ENCODE measurements at places on chromosomes 13 and 19. TPM values are rescaled to one million over a fixed set of nuclear protein-coding genes. Genes with fewer than 3 reads are reported as not detected.

DNA sequence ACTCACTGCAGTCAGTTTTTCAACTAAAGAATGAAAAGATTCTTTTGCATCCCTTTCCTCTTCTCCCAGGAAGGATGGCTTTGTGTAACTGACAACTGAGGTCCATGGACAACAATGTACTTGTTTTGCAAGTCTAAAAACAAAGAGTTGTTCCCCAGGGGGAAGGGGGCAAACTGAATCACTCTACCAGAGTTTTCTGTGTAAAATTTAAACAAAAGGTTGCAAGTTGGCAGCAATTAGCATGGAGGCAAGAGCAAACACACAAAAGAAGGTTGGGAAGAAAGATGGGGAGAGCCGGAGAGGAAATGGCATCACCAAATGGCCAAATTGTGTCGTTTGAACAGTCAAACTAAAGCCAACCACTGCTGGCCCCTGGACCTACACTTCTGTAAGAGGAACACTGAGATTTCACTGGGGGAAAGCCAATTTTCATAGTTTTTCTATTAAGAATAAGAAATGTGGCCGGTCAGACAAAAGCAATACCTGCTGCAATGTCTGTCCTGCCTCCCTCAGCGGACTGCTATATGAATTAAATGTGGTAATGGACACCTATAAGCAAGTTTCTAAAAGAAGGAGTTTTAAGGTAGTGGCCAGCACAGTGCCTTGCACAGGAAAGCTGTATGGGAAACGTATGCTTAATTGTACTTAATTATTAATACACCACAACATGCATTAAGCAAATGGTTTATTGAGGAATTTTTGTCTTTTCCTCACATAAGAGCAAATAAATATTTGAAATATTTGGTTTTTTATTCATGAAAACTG is 16.1 kb upstream of the SACS start:
- no peak for DNase-seq
- peaks cover 3% of the 10 kb centered on the region for H3K27me3 ChIP-seq
- peaks cover 14% of the 10 kb centered on the region for H3K4me1 ChIP-seq
- H3K4me3 ChIP-seq: no peak overlapping the region
- no peaks in the 10 kb centered on the region for H3K36me3 ChIP-seq

Gene SHISA2
- 15.2 TPM for total RNA-seq

Gene SYCN
- total RNA-seq: not detected

Gene AZU1
- total RNA-seq: 4.8 TPM

DNA sequence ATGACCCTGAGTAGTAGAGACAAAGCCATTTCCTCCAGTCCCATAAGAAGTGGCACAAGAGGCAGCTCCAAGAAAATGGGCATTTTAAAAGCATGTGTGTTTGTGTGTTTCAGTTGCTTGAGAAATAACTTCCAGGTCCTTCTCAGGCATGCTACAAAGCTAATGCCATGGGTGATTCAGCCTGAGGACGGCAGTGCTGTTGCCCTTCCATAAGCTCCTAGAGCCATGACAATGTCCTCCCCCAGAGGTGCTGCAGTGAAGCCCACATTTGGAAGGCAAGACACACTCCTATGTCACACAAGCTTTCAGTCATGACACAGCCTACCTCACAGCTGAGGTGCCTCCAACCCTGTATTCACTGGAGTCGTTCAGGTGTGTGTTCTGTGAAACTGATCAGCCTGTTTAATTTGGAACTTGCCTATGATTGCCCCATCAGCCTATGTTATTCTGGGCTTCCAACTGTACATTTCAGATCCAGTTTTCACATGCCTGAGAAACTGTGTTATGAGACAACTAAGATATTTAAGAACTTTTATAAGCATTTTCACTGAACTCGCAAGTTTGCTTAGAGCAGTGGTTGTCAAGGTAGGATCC is 213.6 kb downstream of the FOXO1 start:
- no peak overlapping the region for H3K4me3 ChIP-seq
- no peak for DNase-seq
- H3K27me3 ChIP-seq: no peaks in the 10 kb centered on the region

DNA sequence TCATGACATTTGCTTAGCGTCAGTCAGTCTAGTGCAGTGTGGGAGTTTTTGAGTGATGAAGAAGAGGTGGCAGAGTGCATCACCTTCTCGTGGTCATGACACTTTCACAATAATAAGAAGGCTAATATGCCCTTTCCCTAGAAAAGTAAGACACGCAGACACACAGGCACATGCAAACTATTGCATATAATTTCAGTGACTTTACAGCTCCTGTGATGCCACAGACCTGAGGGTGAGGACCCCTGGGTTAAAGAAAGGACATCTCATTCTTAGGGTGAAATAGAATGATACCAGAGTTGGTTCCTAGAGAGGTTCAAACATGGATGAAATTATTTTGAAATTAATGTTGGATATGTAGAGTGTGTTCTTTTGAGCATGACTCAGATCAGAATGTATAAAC is 300.3 kb downstream of the GPC5 start:
- H3K4me1 ChIP-seq: no peaks in the 10 kb centered on the region
- no peak for DNase-seq
- no peak overlapping the region for H3K27ac ChIP-seq

DNA sequence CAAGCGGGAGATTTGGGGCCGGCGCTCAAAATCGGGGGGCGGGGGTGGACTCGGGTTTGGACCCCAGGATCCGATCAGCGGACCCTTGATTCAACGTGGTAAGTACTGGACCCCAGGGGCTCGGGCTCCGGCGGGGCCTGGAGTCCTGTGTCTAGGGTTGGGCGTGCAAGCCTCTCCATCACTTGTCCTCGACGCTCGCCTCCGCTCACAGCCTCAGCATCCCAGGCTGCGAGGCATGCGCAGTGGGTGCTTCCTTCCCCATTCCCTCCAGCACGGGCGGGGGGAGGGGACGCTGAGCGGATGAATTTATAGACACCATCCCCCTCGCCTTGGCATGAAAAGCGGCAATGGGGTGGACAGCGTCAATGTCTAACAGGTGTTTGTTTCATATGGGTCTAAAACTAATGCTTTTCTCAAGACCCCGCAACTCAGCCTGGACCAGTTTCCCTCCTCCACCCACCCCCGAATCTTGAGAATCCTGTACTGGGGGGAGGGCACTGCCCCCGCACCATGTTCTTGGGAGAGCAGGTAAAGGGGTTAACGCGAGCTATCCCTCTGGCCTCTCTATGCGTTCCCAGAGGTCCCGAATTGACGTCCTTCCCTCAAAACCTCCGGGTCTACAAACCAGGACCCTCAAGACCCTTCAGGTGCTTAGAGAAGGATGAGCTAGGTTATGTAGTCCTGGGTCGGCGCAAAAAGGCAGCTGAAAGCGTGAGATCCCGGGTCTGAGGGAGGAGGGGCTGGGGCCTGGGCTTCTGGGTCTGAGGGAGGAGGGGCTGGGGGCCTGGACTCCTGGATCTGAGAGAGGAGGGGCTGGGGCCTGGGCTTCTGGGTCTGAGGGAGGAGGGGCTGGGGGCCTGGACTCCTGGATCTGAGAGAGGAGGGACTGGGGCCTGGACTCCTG is 579 bp downstream of the CPT1C start:
- peaks cover 11% of the 10 kb centered on the region for H3K4me1 ChIP-seq
- H3K27me3 ChIP-seq: no peaks in the 10 kb centered on the region
- H3K4me3 ChIP-seq: peak overlapping the region; percentile 80
- peaks cover 5% of the 10 kb centered on the region for H3K36me3 ChIP-seq
- peak overlapping the region; percentile 90 for H3K27ac ChIP-seq

DNA sequence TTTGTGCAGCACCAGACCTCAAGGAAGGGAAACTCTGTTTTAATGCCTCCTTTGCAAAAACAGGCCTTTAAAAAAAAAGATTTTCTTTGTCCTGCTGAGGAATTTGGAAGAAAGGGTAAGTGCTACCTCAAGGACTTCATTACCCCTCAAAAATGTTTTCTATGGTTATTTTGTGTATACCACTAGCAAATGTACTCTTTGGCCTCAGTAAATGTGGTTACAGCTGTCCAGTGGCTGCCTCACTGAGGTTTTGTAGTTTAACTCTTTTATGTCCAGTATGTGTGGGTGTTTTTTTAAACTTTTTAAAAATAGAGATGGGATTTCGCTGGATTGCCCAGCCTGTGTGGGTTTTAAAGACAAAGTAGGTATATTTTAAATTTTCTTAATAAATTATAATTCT is 42.2 kb upstream of the TSC22D1 start:
- H3K4me3 ChIP-seq: no peak overlapping the region
- no peak for DNase-seq
- H3K4me1 ChIP-seq: peaks cover 8% of the 10 kb centered on the region
- H3K27ac ChIP-seq: no peak overlapping the region

DNA sequence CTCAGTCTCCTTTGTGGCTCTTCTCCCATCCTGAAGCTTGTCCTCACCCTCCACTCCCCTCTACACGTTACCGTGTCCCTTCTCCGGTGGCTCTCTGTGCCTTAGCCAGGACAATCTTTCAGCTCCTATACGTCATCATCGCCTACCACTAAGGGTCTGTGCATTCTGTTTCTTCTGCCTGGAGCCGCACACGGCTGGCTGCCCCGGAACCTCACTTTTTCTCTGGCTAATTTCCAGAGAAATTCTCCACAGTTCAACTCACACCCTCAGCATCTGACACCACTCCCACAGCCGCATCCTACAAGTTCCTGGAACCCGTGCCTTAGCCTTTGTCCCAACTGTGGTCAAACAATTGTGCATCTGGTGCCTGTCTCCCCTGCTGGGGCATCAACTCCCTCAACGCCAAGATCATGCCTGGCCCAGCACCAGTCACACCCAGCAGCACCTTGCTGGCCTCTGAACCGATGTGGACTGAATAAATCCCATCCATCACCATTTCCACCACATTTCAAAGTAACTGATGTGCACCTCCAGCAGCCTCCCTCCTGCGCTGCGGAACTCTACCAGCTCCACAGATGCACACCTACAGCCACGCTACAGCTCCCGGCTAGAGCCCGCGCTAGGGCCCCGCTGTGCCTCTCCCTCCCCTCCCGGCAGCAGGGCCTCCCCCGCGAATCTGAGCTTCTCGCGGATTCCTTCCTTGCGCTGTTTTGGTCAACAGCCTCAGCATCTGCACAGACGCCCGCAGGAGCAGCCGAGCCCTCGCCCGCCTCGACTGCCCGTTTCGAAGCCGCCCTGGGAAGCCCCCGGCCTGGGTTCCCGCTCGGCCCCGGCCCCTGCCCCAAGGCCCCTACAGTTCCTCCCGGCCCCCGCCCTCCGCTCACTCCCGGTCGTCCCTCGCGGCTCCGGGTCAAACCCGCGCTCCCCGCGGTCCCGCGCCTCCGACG is 689 bp downstream of the DCUN1D2 start:
- peaks cover 42% of the 10 kb centered on the region for H3K4me1 ChIP-seq
- H3K27me3 ChIP-seq: no peaks in the 10 kb centered on the region
- H3K27ac ChIP-seq: peak overlapping the region; percentile 96

GRCh38 chr13:52374873-52375411 is 31.0 kb downstream of the THSD1 start:
- peaks cover 16% of the 10 kb centered on the region for H3K4me1 ChIP-seq
- DNase-seq: no peak
- H3K4me3 ChIP-seq: no peak overlapping the region
- no peak overlapping the region for H3K27ac ChIP-seq

DNA sequence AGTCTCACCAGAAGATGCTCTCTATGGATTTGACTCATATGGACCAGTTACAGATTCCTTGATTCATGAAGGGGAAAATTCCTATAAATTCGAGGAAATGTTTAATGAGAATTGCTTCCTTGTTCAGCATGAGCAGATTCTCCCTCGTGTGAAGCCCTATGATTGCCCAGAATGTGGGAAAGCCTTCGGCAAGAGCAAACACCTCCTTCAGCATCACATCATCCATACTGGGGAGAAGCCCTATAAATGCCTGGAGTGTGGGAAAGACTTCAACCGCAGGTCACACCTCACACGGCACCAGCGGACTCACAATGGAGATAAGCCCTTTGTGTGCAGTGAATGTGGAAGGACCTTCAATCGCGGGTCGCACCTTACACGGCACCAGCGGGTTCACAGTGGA is 10.7 kb downstream of the ZNF460 start:
- no peaks in the 10 kb centered on the region for H3K4me1 ChIP-seq
- DNase-seq: no peak
- H3K36me3 ChIP-seq: peaks cover 85% of the 10 kb centered on the region

Gene VWA8
- 26.9 TPM for total RNA-seq

Gene PRRG2
- total RNA-seq: 6.8 TPM

DNA sequence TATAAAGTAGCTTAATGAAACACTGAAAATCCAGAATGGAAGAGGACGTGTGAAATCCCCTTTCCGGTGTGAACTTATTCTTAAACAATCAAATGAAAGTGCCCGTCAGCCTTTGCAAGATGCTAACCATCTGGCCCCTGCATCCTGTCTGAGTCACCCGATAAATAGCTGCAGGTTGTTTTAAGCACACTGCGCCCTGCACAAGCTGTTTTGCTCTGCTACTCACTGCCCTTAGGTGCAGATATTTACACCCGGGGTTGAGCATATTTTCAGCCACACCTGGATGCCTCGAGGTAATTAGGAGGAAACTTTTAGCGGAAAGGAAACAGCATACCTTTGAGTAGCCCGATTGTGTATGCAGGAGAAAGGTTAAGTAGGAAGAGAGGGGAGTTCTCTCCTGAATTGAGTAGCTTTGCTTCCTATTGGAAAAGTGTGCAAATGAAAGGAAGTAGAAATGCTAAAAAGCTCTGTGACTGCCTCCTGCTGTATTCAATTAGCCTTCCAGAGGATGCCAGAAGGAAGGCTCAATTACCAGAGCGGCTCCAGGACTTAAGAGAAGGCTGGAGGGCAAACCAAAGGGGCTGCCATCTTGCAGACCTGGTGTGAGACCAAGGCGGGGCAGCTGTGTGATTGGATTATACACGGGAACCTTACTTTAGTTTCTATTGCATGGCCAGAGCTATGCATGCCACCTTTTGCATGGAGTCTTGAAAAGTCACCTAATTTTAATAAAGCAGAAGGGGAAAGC is 42.5 kb downstream of the IRS2 start:
- H3K4me1 ChIP-seq: no peaks in the 10 kb centered on the region
- no peak for DNase-seq
- H3K36me3 ChIP-seq: no peaks in the 10 kb centered on the region
- H3K27ac ChIP-seq: no peak overlapping the region
- H3K4me3 ChIP-seq: no peak overlapping the region
- H3K27me3 ChIP-seq: peaks cover 24% of the 10 kb centered on the region

- peaks cover 35% of the 10 kb centered on the region for H3K4me1 ChIP-seq
- peaks cover 13% of the 10 kb centered on the region for H3K36me3 ChIP-seq
- peak overlapping the region; percentile 99 for H3K27ac ChIP-seq
- DNase-seq: no peak
These were observed 1.2 kb downstream of the KPNA3 start for GRCh38 chr13:49791315-49791710.

- H3K27ac ChIP-seq: peak overlapping the region; percentile 57
- peaks cover 12% of the 10 kb centered on the region for H3K4me1 ChIP-seq
- H3K36me3 ChIP-seq: peaks cover 2% of the 10 kb centered on the region
- peak overlapping the region; percentile 84 for H3K4me3 ChIP-seq
These were observed 29.8 kb upstream of the GRTP1 start for GRCh38 chr13:113393563-113394338.

Data from progenitor cell of endocrine pancreas (in vitro differentiated cells).